ENCODE measurements at places on chromosomes 5 and 9. TPM values are rescaled to one million over a fixed set of nuclear protein-coding genes. Genes with fewer than 3 reads are reported as not detected.

DNA sequence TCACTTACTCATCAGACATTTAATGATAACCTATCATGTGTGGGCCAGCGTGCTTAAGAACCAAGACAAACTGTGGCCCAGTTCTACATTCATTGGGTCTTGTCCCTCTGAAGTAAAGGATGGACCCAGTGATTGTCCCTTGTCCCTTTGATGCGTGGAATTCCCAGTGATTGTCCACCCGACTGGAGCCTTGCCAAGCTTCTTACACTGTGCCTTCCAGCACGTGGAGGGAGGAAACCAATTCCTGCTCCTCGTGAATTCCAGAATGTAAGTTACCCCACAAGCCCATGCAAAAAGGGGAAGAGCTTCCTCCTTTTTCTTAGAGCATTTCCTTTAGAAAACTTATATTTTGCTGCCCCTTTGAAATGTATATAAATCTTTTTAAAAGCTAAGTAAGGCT lies 7.9 kb downstream of the CKMT2 start:
- H3K36me3 ChIP-seq: no peaks in the 10 kb centered on the region
- DNase-seq: no peak
- no peak overlapping the region for H3K4me3 ChIP-seq
- no peak overlapping the region for H3K27ac ChIP-seq

- no peaks in the 10 kb centered on the region for H3K36me3 ChIP-seq
- no peaks in the 10 kb centered on the region for H3K27me3 ChIP-seq
- DNase-seq: no peak
- no peak overlapping the region for H3K4me3 ChIP-seq
- no peaks in the 10 kb centered on the region for H3K4me1 ChIP-seq
Observed at GRCh38 chr5:120098902-120099535, 365.1 kb upstream of the PRR16 start.

DNA sequence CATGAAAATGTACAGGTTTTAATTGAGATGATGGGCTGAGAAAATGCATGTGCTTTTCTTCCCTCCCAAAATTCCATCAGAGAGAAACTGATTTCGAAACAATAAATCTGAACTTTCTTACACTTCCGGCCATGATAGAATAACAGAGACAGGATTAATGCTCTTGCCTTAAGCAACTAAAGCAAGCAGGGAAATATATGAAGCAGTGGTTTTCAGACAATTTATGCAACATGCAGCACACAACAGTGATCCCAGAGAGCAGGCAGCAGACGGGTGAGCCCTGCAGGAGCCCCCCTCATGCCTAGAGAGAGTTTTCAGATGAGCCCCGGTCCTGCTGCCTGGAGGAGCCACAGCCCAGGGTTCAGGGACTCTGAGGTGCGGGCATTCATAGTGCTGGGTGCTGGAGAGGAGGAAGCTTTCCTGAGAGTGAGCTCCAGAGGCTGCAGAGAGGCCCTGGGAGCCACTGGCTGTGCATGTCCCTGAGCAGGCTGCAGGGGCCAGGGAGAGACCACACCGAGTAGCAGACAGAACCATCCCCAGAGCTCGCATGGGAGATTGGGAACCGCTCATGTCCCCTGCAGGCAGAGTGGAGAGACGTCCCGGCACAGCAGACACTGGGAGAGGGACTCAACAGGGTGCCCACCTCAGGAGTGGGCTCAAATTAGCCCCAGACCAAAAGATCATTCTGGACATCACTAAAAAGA lies 143.5 kb downstream of the OLFM1 start:
- H3K4me3 ChIP-seq: no peak overlapping the region
- no peak overlapping the region for H3K27ac ChIP-seq
- no peaks in the 10 kb centered on the region for H3K4me1 ChIP-seq
- DNase-seq: no peak
- H3K27me3 ChIP-seq: no peaks in the 10 kb centered on the region

- no peak for DNase-seq
- H3K4me1 ChIP-seq: no peaks in the 10 kb centered on the region
- H3K4me3 ChIP-seq: no peak overlapping the region
- H3K27me3 ChIP-seq: no peaks in the 10 kb centered on the region
- H3K27ac ChIP-seq: no peak overlapping the region
Observed at GRCh38 chr9:90325913-90326653, 316.5 kb downstream of the DIRAS2 start.

GRCh38 chr5:6162175-6162574 lies 216.2 kb downstream of the MED10 start:
- H3K4me3 ChIP-seq: no peak overlapping the region
- DNase-seq: no peak
- no peaks in the 10 kb centered on the region for H3K36me3 ChIP-seq
- no peak overlapping the region for H3K27ac ChIP-seq
- H3K4me1 ChIP-seq: no peaks in the 10 kb centered on the region
- H3K27me3 ChIP-seq: no peaks in the 10 kb centered on the region

REEP2 gene
- 7.4 TPM for total RNA-seq

ARL14EPL gene
- not detected for total RNA-seq

EDIL3 gene
- 60.0 TPM for total RNA-seq

Measured in uterus (tissue), 4 donors.